CD4-positive, CD25-positive, alpha-beta regulatory T cell (primary cell): ENCODE measurements at places on chromosomes 11 and 22. TPM values are rescaled to one million over a fixed set of nuclear protein-coding genes. Genes with fewer than 3 reads are reported as not detected.

The FXYD2 gene
- polyA plus RNA-seq, result 35.5 TPM

- H3K36me3 ChIP-seq, result peaks cover 2% of the 10 kb centered on the region
- H3K27me3 ChIP-seq, result no peaks in the 10 kb centered on the region
- no peak overlapping the region for H3K27ac ChIP-seq
- DNase-seq, result no peak
Measured at GRCh38 chr22:25680956-25681355, 61.0 kb upstream of the MYO18B start.

The DBX1 gene
- polyA plus RNA-seq, result not detected

The IGF2 gene
- polyA plus RNA-seq, result not detected

The ESAM gene
- polyA plus RNA-seq, result not detected

DNA sequence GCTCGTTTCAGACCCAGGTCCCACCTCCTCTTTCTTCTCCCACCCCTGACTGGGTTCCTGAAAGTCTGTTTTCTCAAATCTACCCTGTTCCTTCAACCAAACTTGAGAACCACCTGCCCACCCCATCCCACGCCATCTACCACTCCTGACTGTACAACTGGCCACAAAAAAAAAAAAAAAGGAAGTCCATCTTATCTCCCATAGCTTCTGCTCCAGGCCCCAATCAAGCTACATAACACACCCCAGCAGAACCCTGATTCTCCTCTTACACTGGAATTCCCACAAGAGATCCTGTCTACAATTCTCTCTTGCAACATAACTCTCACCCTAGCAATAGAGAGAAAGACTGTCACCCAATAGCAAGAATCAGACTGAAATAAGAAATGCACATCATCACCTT, 39.2 kb upstream of the CHST1 start:
- peaks cover 22% of the 10 kb centered on the region for H3K27me3 ChIP-seq
- no peaks in the 10 kb centered on the region for H3K36me3 ChIP-seq
- H3K4me3 ChIP-seq, result no peak overlapping the region
- no peak overlapping the region for H3K27ac ChIP-seq
- DNase-seq, result no peak

The HORMAD2 gene
- polyA plus RNA-seq, result not detected

GRCh38 chr11:12177739-12178338, 67.4 kb downstream of the MICAL2 start:
- H3K4me3 ChIP-seq, result no peak overlapping the region
- DNase-seq, result no peak
- no peaks in the 10 kb centered on the region for H3K27me3 ChIP-seq
- no peak overlapping the region for H3K27ac ChIP-seq
- no peaks in the 10 kb centered on the region for H3K36me3 ChIP-seq

The RCOR2 gene
- not detected for polyA plus RNA-seq

GRCh38 chr22:20604776-20605221, 97.4 kb downstream of the MED15 start:
- H3K4me3 ChIP-seq, result no peak overlapping the region
- no peaks in the 10 kb centered on the region for H3K27me3 ChIP-seq
- DNase-seq, result no peak
- no peak overlapping the region for H3K27ac ChIP-seq
- peaks cover 6% of the 10 kb centered on the region for H3K4me1 ChIP-seq
